ENCODE measurements at places on chromosomes 13 and 19.
A peak's percentile ranks its signal among the peaks of the same experiment; 100 is the strongest.

DNA sequence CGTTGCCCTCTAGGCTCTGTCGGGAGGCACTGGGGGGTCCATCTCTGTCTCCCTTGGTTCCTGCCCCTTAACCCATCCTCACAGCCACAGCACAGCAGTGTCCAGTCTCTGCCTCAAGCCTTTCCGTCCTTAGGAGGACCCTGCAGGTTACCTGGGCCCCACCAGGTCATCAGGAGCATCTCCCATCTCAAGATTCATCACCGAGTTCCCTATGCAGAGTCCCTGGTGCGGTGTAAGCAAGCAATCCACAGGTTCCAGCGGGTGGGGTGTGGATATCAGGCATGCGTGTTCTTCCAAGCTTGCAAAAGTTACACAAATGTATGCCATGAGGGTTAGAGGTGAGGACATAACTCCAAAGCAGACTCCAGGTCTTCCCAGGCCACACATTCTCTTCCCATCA is 20.9 kb upstream of the GAS6 start:
- DNase-seq, result no peak

DNA sequence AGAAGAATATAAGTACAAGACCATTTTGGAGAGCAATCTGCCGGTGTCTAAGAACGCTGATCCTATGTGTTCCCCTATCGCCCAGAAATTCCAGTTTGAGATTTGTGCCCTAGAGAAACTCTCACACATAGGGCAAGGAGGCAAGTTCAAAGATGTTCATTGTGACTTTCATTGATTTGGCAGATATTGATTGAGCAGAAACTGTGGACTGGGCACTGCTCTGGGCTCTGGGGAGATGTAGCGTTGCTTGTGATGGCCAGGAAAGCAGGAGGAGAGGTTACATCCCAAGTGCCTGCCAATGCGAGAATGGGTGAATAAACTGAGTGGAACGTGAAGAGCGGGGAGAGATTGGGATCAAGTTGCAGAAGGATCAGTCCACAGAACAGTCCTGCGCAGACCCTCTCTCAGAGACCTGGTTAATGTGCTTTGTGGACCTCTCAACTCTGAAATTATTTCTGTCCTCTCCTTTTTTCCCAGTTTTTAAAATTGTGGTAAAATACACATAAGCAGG is 123.9 kb upstream of the PEG3 start:
- DNase-seq, result no peak

- DNase-seq, result no peak
These were observed 30.4 kb downstream of the TPT1 start for GRCh38 chr13:45310341-45311131.

- DNase-seq, result no peak
These were observed 1576.9 kb upstream of the SPRY2 start for GRCh38 chr13:81917810-81918209.

DNA sequence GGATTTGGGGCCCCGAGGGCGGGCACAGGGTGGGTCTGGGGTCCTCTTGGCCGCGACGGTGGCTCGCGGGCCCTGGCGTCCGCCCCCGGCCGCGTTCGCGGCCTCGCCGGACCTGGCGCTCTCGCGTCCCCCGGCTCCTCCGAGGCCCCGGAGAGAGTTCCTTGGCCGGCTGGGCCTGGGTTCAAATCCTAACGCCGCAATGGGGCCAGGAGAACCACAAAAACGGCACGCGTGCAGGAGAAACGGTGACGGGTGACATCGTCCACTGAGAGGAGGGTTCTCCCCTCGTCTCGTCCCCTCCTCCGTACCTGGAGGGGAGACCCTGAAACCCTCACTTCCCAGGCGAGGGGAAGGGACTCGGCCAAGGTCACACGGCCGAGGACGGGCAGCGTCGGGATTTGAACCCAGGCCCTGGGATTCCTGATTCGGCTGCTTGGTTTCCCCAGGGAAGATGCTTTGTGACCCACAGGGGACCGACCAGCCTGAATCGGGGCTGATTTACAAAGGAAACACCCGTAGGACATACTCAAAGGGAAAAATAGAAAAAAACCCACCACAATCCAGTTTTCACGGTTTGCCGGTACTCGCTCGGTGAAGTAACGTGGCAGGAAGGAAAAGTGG is 624 bp downstream of the SAFB start:
- no peak for DNase-seq

DNA sequence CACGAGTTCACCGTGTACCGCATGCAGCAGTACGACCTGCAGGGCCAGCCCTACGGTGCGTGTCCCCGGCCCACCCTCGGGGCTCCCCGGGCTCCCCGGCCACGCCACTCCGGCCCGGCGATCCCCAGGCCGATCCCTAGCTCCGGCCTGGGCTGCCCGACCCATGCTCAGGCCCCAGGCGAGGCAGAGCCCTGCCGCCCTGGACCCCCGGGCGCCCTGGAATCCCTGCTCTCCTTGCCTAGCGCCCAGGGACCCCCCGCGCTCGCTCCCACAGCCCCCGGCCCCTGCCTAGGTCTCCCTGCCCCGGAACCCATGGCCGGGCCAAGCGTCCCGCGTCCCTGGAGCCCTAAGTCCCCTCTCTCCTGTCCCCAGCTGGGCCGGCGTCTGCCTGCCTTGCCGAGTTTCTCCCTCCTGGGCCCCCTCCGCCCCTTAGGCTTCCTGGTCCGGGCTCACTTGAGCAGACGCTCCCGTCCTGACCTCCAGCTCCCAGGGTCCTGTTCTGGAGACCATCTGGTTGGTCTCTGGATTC is 494 bp downstream of the NCLN start:
- peak; percentile 14 for DNase-seq

GRCh38 chr13:48346583-48346982 is 43.0 kb downstream of the RB1 start:
- no peak for DNase-seq

- no peak for DNase-seq
These were observed 33.2 kb upstream of the CASP14 start for GRCh38 chr19:15015946-15016542.
